Stimulated activated CD4-positive, alpha-beta T cell treated with anti-CD3 and anti-CD28 coated beads, TNF-alpha, amount 100 ng/mL, for 24 hours (primary cell): ENCODE measurements at places on chromosomes 6 and 20.

- no peak for DNase-seq
These were observed 234.4 kb downstream of the SIM1 start for GRCh38 chr6:100230115-100230952.

- no peak for DNase-seq
These were observed 34.9 kb downstream of the FOXC1 start for GRCh38 chr6:1644516-1645060.

DNA sequence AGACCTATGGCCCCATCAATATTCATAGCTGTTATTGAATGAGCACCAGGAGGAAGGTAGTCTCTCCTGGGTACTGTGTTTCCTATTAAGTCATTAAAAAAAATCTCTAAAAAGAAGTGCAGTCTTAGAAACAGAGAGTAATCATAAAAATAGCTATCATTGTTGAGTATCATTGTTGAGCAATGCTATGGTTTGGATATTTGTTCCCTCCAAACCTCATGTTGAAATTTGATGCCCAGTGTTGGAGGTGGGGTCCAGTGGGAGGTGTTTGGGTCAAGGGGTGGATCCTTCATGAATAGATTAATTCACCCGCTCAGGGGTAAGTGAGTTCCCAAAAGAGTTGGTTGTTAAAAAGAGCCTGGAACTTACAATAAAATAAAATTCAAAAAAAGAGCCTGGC is 88.1 kb upstream of the IYD start:
- no peak for DNase-seq

GRCh38 chr20:17642404-17643269 is 39.4 kb downstream of the RRBP1 start:
- no peak for DNase-seq

- no peak for DNase-seq
These were observed 122.9 kb upstream of the SLC22A23 start for GRCh38 chr6:3579652-3580175.

GRCh38 chr20:1163653-1164052 is 21.1 kb downstream of the TMEM74B start:
- DNase-seq, result no peak

DNA sequence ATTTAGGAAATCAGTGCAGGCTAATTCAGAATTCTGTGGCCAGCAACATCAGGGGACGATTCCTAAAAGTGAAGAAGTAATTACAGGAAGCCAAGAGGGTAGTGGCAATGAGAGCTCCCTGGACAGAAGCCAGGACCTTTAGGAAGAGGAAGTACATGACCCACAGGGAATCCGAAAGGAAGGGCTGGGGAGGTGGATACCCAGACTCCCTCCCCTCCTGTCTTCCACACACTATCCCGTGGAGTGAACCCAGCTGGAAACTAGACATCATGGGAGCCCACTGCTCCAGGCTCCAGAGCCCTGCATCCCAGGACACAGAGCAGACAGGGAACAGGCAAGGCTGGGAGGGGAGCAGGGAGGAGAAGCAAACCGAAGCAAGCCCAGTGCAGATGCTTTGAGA is 83.0 kb downstream of the SNX5 start:
- DNase-seq, result no peak

DNA sequence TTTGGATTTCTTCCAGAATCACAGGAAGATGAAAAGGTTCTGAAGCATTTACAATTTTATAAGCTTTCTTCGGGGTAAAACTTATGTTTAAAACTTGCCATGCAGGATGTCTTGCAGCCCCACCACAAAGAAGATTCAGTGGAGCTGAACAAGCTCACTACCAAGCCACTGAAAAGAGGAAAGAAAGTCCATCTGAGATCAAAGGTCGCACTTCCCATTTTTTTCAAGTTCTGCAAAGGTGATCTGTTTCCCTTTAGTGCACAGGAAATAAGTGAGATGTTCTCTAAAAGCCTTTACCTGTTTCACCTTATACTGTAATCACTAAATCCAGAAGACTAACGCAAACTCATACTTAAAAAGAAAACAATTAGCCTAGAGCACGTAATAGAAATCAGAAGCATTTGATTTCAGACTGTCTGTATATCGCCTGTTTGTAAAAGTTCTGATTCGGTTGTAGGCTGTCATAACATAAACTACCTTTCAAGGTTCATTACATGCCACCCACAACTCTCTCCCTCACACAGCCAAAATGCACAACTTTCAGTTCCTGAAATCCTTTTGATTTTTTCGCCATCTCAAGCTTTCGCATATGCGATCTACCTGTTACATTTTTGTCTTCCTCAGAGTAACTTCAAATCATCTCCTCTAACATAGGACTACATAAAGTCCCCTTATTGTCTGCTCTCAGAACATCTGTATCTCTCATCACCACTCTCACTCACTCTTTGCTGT is 1.8 kb downstream of the ECHDC1 start:
- no peak for DNase-seq

- no peak for DNase-seq
These were observed 300.7 kb downstream of the RNGTT start for GRCh38 chr6:88662653-88663174.
